Mesenteric fat pad (tissue), 1 donor: ENCODE measurements at places on chromosomes 12 and 14. TPM values are rescaled to one million over a fixed set of nuclear protein-coding genes. Genes with fewer than 3 reads are reported as not detected.

GRCh38 chr14:96275177-96276112 is 19.4 kb downstream of the BDKRB1 start:
- DNase-seq: no peak

GRCh38 chr12:6923851-6924250 is 3.9 kb upstream of the ATN1 start:
- DNase-seq: no peak

Gene GALC
- 26.8 TPM for total RNA-seq

Gene CDCA3
- 0.16 TPM for total RNA-seq

Gene LPAR5
- total RNA-seq: 2.5 TPM

Gene ALDH6A1
- 42.1 TPM for total RNA-seq

Gene ALDH1L2
- 21.1 TPM for total RNA-seq

Gene RNASE1
- 641 TPM for total RNA-seq

Gene KRT83
- total RNA-seq: not detected

Gene TMPRSS12
- total RNA-seq: not detected
